Fibroblast of skin of scalp (primary cell): ENCODE measurements at places on chromosomes 7 and 10.
A peak's percentile ranks its signal among the peaks of the same experiment; 100 is the strongest.

DNA sequence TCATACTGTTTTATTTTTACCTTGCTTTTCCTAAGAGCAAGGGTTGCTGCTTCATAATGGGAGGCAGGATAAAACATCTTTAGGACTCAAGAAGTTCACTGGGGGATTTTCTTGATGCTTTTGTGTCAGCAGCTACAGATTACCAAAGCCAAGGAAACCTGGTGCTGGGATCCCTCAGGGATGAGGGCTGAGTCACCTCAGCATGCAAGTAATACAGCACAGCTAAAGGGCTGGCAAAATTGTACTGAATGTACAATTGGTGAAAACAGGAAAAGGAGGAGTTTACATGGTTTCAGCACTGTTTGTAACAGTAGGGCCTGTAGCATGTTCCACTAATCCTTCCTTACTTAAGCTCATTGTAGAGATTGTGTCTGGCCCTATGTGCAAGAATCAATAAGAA, 1056.8 kb downstream of the SORCS1 start:
- DNase-seq, result peak; percentile 45

DNA sequence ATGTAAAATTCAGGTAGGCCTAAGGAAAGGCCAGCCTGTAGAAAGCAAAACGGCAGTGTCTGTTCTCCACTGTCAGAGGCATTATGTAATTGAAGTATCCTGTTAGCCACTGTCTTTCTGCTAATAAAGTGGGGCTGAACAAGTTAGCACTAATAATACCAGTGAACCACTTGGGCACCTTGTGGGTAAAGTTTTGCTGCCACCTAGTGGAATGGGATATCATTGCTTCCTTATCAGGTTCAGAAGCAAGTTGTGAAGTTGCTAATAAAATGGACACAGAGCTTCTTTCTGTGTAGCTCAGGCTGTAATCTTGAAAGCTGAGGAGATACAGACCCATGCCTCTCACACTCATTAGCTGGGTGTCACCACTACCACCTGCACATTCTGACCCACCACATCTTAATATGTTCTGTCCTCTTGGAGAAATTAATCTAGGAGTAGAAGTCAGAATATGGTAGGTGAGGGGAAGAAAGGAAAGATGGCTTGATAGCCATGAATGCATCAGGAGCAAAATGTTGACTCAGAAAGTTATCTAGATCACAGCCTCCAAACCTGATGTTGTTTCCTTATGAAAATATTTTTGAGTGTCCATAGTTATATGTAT, 175.1 kb downstream of the SEPTIN7 start:
- peak; percentile 71 for DNase-seq

GRCh38 chr10:71995887-71996575, 31.8 kb downstream of the CHST3 start:
- no peak for DNase-seq

- DNase-seq, result no peak
These were observed 1.3 kb downstream of the EGR2 start for GRCh38 chr10:62814756-62815380.

DNA sequence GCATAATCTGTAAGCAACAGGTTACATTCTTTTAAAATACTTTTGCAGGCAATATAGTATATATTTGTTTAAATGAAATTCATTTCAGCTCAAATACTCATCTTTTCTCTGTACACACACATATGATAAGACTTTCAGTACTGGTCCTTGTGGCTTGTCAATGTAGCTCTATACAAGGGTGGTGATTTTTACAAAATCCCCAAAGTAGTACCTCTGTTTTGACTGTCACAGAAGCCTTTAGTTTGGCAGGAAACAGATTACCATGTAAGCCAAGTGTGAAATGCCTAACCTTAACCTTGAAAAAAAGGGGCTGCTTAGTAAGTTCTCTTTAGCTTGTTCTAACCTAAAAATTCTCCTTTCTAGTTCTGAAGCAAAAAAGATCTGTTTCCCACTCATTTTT, 87.9 kb downstream of the KCND2 start:
- DNase-seq, result no peak

DNA sequence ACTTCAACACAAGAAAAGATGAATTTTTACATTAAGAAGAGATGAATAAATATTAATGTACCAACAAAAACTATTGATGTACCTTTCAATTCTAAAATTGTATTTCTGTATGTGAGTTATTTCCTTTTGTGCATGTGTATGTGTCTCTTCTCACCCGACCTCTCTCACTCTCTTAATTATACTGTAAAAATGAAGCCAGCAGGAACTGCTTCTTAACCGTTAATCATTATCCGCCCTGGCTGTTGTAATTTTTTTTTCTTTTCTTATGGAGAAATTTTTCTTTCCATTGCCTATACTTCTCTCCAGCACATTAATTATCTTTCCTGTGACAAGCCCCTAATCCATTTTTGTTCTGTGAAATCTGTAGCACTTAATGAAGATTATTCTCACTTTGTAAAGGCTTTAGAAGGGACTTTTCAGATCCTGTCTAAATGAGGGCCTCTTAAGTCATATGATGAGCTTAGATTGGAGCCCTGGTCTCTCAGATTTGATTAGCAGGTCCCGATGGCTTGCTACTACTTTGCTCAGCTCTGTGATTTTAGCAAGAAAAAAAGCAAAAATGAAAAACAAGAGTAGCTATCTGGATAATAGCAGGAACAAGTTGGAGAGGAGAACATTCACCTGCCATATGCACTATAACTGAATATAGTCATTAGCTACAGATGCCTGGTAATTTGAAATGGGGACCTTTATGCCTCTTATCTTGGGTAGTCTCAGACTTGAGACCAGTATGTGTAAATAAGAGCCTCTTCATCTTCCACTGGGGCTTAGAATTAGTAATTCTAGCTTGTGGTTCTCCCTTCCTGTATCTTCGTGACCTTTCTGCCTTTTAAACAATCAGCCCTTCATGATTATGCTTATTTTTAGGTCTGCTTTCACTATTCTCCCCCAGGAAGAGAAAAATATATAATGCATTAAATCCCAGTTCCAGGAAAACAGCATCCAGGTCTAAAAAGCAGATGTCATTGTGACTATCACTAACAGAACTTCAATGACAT, 80.0 kb upstream of the COL1A2 start:
- no peak for DNase-seq

GRCh38 chr10:1406132-1406966, 331.0 kb downstream of the ADARB2 start:
- DNase-seq, result no peak

DNA sequence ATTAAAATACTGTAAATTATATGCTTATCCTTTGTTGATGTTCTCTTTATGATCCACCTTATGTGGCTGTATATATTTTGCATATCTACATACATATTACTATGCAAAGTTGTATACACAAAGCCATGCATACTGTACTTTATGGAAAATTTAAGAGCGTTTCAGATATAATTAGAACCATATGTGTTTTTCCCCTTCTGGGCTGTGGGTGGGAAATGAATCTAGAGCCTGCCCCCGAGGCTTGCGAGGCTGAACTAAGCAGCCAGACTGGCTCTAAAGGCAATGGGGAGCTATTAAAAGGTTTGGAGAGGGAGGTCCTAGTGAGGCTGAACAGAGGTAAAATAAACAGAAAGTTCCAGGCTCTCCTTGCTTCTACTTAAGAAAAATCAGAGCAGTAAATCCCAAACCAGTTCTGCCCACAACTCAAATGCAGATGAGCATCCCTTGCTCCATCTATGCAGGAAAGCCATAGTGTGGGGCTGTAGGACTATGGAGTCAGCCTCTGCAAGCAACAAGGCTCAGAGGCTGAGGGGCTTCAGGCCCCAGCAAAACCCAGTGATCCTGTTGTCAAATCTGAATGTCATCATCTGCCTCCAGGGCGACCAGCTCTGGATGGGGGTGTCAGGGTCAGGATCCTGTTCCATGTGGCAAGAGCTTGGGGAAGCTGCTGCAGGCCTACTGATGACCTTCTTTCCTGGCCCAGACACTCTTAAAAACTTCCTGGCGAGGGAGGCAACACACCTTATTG, 14.1 kb upstream of the DDIT4 start:
- DNase-seq, result peak; percentile 95

- DNase-seq, result peak; percentile 40
These were observed 8.7 kb upstream of the CAMK2B start for GRCh38 chr7:44333911-44334733.

- DNase-seq, result no peak
These were observed 41.4 kb upstream of the SNX10 start for GRCh38 chr7:26250239-26250638.

- DNase-seq, result no peak
These were observed 554.7 kb downstream of the SORCS3 start for GRCh38 chr10:105195831-105196230.

DNA sequence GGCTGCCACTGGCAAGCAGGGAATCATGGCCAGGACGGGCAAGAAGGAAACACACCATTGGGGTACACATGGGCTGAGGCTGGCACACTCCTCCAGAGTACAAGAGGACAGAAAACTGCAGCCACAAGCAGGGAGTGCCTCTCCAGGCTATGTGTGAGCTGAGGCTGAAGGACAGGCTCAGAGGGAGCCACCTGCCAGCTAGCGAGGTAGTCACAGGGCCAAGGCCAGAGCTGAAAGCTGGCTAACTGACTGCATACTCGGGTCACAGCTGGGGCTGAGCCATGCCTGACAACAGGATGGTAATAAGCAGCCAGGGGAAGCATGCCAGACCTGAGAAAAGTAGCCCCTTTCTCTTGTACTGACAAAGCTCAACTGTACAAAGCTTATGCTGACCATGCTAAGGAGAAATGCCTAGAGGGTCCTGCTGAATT, 52.0 kb downstream of the KIF5B start:
- DNase-seq, result no peak

GRCh38 chr7:122746948-122747347, 44.2 kb upstream of the RNF148 start:
- no peak for DNase-seq

DNA sequence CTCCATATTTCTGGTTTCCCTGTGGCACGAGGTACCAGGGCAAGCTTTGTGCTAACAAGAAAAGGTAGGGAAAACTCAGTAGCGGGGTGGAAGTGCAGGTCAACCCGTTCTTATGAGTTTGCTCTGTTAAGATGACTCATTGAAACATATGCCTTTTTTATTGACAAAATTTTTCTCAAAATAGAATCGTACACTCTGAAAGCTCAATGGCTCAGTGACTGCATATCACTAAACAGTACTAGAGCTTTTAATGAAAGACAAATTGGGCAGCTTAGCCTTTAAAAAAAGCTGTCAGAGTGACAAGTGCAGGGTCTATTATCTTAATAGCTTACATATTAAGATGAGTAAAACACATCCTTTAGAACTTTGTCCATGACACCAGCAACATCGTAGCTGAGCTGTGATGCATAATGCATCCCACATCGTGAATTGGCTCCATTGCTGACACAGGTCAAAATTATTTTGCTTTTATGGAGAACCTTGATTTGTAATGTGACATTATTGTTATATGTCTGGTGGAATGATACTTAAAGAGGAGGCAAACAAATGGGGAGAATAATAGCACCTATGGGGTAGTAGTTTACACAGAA, 264.4 kb downstream of the ETV1 start:
- DNase-seq, result no peak

- DNase-seq, result no peak
These were observed 164.7 kb downstream of the CPEB3 start for GRCh38 chr10:92126100-92126650.

DNA sequence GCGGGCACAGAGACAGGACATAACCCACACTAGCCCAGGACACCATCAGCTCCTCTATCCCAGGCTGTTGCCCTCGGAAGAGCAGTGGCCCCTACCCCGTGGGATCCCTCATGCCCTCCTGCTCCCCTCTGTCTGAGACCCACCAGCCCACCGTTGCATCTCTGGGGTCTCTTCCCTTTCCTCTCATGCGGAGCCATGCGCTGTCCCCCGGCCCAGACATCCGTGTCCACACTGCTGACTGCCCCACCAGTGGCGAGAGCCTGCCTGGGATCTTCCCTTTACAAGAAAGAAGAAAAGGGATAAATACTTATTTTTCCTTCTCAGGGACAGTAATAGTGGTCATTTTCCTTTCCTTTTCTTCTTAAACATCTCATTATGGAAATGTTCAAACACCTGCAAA, 115.4 kb downstream of the WDR37 start:
- DNase-seq, result no peak

- peak; percentile 51 for DNase-seq
These were observed 147.3 kb downstream of the NRCAM start for GRCh38 chr7:108308903-108309302.

DNA sequence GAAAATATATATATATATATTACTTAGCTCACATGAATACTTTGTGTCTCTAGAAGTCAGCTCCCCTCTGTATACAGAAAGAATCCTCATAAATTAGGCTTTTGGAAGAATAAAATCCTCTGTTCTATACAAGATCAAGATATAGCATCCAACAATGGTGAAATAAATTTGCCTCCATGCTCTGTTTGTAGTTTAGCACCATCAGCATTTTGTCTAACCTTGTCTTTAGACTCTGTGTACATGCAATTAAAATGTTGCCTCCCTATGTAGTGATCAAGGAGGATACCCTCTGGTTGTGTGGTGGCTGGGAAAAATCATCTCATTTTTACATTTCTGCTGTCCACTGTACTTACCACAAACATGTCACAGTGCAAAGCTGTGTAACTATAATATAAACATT, 189.7 kb downstream of the C7orf25 start:
- no peak for DNase-seq

DNA sequence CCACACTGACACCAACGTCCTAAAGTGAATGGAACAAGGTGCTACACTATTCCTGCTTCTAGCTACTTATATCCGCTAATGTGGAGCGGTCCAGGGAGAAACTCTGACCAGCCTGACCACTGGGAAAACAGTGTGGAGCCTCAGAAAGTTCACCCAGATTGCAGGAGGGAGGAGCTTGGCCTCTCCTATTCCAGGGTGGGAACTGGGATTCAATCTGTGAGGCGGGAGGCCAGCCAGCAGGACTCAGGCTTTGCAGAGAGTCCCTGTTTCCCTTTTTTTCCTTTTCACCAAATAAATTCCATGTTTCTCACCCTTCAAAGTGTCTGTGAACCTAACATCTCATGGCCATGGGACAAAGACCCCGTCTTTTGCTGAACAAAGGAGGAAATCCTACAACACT, 86.4 kb upstream of the SEMA3C start:
- no peak for DNase-seq

GRCh38 chr10:22727112-22727511, 12.7 kb upstream of the PIP4K2A start:
- no peak for DNase-seq

DNA sequence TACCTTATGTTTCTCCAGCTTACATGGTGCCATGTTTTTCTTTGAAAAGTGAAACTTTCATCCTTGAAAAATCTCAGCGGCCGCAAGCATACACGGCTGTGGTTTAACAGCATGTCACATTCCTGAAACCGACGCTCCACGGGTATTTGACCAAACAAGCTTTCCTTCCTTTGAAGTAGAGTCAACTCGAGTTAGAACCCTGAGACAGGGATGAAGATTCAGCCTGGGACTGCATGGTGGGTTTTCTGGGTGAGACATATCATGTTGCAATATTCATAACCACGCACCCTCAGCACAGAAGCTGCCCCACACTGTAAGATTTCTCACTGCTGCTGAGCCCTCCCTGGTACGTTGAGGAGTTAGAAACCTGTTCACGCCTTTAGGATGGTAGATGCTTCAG, 8.1 kb downstream of the CYP26A1 start:
- peak; percentile 83 for DNase-seq

DNA sequence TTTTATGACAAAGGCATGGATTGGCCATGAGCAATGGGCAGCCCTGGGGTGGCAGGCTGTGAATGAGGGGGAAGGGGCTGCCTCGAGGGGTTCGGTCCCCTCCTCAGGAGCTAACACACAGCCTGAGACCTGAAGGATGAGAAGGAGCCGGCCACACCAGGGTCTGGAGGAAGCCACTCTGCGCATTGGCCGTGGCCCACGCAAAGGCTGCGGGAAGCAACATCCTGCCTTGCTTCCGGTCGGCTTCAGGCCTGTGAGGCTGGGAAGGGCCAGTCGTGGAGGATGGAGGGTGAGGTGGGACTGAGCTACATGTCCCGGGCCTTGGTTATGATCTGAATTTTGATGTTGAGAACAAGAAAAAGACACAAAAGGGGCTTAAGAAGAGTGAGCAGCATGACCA, 49.4 kb downstream of the RGS10 start:
- DNase-seq, result no peak
